ENCODE measurements at places on chromosomes 2 and 18. TPM values are rescaled to one million over a fixed set of nuclear protein-coding genes. Genes with fewer than 3 reads are reported as not detected.

- DNase-seq, result no peak
Measured at GRCh38 chr2:182504903-182505302, 78.1 kb upstream of the PDE1A start.

DNA sequence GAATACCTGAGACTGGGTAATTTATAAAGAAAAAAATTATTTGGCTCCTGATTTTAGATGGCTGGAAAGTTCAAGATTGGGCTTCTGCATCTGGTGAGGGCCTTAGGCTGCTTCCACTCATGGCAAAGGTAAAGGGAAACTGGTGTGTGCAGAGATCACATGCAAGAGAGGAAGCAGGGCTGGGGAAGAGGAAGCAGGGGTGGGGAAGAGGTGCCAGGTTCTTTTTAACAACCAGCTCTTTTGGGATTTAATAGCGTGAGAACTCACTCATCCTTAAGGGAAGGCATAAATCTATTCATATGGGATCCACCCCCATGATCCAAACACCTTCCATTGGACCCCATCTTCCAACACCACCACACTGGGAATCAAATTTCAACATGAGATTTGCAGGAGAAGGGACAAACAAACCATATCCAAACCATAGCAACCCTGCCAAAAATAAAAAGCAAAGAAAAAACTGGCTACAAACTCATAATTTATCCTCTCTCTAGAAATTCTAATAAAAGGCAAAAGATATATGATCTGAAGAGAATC is 30.4 kb downstream of the PRKRA start:
- no peak for DNase-seq

Gene ZDBF2
- 27.1 TPM for total RNA-seq

Gene PRSS56
- total RNA-seq, result 52.4 TPM

Gene LBX2
- not detected for total RNA-seq

DNA sequence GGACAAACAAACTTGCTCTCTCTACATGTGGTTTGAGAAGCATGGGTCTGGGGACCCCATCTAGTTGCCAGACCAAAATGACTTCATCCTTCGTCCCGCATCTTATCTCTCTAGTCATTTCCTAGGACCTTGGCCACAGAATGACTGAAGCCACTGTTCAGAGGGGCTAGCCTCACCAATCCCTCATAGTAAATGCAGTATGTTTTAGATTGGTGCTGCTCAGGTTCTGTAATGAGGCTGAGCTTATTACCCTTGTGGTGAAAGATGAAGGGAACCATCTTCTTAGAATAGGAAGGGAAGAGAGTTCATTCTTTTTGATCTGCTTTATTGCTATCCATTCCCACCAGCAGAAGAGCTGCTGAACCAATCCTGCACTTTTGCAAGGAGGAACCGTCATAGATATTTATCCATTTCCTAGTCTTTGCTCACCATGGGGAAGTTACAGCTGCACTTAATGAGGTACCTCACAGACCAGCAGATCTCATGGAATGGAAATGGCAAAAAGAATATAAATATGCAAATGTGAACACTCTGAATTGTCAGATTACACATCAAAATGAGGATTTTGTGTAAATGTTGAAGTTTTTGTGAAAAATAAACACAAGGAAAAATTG is 436.7 kb downstream of the LPIN1 start:
- no peak for DNase-seq

DNA sequence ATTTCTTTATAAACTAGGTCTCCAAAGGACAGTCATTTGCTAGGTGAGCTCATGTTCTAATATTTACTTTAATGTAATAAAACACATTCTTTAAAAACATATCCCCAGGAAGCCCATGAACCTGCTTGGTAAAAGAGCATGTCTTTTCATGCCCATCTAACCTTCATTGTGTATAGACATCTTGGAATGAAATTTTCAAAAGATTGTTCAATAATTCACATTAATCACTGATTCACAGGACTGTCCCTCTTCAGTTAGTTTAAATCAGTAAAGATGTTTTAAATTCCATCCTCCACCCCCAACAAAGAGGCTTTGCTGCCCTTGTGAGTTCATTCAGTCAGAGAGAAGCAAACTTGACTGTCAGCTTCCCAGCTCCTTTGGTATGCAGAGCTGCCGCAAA is 633.4 kb upstream of the CELF4 start:
- DNase-seq, result no peak

GRCh38 chr2:159380685-159381239 is 94.3 kb upstream of the WDSUB1 start:
- DNase-seq, result no peak

DNA sequence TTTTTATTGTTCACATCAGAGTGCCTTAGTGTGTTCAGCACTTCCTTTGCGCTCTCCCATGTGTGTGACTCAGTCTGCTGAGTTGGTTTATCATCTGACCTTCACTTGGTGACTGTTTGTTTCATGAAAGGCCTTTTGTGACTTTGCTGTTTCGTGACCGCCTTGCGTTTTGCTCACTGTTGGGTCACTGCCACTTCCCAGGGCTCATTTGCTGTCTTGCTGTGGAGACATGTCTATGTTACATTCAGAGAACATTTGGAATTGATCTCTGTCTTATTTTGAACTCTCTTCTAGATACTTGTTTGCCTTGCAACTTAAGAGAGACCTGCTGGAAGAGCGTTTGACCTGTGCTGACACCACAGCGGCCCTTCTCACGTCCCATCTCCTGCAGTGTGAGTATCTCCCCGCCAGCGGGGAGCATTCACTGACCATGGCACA is 54.7 kb downstream of the FARP2 start:
- peak; percentile 2 for DNase-seq

DNA sequence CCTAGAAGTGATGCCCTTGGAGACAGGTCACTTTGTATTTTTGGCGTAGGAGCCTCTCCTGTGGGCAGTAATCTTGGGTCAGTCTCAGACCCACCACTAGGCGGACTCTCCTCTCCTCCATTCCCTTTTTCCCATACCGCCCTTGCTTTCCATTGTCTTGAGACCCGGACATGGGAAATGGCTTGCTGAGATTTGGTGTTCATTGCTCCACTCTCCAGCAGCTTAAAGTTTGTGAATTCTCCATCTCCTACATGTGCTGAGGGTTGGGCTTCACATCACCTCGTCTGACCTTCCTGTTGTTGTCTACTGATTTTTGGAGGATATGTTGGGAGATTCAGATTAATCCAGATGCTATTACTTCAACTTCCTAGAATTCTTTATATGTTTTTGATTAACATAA is 159.2 kb upstream of the RAB12 start:
- DNase-seq, result no peak
